C1 segment of cervical spinal cord (tissue), 14 donors: ENCODE measurements at places on chromosomes 5 and 9.

GRCh38 chr5:101084353-101084752 lies 181.3 kb upstream of the ST8SIA4 start:
- DNase-seq: no peak

DNA sequence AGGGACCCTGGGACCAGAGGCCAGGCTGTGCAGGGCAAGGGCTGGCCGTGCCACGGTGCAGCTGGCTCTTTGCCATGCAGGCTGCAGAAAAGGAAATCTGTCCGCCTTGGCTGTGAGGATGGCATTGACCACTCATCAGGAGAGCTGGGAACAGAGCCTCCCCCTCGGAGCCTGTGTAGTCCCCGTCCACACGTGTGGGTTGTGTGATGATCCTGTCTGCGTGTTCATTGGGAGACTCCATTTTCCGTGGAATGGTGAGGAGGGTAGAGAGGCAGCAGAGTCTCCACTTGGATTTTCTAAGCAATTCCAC lies 47.7 kb downstream of the EHMT1 start:
- DNase-seq: no peak

- DNase-seq: no peak
Measured at GRCh38 chr9:33228606-33229005, 11.4 kb upstream of the SPINK4 start.

DNA sequence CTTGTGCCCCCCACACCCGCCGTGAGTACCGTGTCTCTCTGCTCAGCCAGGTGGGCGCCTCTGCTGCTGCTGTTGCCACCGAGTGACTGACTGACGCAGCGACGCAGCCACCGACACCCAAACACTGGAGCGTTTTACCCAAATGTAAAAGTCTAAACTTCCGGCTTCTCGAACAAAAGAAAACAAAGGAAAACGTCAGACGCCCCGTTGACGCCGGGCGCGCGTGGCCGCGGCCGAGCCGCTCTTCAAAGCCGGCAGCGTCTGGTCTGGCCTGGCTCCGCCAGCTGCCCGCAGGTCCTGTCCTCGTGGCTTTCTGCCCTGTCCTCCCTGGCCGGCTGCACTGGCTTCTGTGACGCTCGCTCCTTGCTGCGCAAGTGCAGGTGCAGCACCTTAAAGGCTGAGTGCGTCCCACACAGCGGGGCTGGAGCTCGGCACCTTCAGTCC lies 41.4 kb upstream of the CLPTM1L start:
- DNase-seq: peak; percentile 25

GRCh38 chr9:121696930-121697329 lies 45.5 kb downstream of the DAB2IP start:
- no peak for DNase-seq
